HFFc6 (cell line): ENCODE measurements at places on chromosomes 7 and 10.

DNA sequence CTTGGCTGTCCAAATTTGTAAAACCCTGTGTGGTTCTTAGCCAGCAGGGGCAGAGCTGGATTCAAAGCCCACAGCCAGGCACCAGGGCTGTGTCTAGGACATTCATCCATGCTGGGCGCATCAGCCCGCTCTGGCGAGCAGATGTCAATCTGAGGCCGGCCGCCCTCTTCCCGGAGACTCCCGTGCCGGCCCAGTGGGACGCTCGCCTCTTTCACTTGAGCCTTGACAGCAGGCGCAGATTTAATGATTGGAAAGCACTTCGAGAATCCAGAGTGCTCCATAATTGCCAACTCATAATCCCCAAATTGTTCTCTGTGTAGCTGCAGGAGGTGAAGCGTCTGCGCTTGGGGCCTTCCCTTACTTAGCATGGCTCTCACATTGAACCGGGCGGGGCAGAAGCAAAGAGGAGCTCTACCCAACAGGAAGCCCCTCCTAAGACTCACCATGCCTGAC lies 36.7 kb downstream of the SLIT1 start:
- DNase-seq = no peak

GRCh38 chr10:26225322-26225721 lies 8.7 kb downstream of the GAD2 start:
- DNase-seq = no peak

DNA sequence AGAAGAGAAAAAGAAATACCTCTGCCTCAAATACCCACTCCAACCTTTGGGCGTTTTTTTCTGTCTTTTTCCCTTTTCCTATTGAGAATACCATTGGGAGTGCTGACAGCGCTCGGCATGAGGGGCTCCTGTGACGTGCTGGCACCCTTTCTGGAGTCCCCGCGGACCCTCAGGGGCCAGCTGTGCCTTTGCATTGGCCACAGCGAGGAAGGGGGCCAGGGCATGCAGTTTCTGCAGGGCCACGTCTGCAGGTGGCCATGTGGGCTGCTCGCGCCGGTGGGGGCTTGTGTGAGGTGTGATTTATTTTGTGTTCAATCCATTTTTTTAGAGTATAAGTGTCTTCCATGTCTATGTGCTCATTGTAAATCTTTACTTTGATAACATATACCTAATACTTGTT lies 57.4 kb downstream of the INPP5A start:
- no peak for DNase-seq

DNA sequence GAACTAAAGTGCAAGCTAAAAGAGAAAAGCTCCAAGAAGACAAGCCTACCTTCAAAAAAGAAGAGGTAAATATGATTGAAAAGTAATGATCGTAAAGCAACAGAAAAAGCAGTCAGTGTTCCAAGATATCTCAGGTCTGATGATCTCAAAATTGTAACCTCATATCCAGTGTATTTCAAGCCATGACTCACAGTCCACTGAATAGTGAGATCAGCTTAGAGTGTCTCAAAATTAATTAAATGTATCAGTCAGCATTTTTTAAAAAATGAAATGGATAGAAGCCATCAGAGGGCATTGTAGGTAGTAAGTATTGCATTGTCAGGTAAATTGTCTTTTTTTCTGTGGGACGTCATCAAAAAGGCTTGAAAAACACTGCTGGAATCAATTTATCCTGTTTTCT lies 50.6 kb upstream of the AGBL3 start:
- DNase-seq = no peak

DNA sequence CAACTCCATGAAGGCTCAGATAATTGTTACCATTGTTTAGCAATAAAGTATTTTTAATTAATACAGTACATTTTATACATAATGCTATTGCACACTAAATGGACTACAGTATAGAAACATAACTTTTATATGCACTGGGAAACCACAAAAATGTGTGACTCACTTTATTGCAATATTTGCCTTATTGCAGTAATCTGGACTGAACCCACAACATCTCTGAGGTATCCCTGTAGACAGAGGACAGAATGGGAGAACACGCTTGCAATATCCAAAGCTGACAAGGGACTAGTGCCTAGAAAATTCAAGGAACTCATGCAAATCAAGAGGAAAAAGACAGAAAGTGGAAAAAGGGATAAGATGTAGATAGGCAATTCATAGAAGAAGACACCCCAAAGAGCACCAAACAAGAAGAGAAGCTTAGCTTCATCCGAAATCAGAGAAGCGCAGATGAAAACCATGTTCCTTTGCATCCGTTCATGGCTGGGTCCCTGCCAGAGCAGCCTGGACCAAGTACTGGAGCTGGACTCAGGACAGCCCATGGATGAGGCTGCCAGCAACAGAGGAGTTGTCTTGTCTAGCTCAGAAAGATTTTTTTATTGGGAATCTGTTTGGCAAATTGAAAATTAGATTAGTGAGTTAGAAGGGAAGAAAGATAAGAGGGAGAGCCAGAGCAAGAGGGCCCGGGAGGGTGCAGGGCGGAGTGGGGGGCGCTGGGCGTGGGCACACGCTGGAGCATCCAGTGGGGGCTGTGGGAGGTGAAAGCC lies 16.0 kb upstream of the GALNTL5 start:
- DNase-seq = peak; percentile 63

DNA sequence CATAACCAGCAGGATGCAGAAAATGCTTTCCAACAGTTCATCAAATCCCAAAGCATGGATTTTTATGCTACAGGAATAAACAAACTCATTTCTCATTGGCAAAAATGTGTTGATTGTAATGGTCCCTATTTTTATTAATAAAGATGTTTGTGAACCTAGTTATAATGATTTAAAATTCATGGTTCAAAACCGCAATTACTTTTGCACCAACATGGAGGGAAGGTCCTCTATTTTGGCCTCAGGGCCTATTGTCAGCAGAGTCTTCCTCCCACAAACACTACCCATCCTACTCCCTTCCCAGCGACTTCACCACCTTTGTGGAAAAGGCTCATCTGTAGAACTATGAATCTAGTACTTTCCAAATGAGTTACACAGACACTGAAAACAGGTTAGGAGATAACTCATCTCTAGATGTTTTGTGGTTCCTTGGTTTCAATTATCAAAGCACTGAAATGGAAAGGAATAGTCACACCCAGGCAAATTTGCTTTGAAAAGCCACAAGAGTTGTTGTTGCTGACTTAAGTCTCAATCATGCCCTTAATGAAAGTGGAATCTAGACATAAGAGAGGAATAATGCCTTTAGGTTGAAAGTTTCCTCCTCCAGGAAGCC lies 59.4 kb upstream of the FRMD4A start:
- no peak for DNase-seq

DNA sequence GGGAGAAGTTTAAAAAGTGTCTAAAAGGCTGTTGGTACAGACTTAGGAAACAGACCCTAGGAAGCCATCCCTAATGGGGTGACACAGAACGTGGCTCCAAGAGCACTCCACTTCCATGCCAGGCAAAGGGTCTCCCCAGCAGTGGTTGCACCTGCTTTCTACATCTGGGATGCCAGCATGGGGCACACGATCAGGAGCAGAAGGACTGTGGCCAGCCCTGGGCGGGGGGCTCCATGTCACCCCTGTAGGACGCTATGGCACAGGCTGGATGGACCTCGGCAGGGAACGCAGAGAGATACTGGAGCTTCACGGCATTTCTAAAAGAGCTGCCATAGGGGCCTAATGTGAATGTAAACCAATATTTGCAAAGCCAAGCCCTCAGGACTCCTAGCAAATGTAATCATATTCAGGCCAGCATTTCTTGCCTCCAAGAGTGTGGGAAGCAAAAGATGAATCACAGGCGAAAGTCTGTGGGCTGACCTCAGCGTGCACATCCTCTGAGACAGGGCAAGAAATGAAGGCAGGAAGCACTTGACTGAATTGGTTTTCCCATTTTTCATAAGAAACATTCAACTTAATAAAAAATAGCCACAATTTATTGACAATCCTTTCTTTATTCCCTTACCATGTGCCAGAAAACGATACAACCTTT lies 93.9 kb downstream of the ATXN7L1 start:
- DNase-seq = peak; percentile 88

GRCh38 chr10:100746784-100747455 lies 1.5 kb downstream of the PAX2 start:
- DNase-seq = no peak

- no peak for DNase-seq
Observed at GRCh38 chr7:4739528-4739992, 35.9 kb upstream of the AP5Z1 start.

DNA sequence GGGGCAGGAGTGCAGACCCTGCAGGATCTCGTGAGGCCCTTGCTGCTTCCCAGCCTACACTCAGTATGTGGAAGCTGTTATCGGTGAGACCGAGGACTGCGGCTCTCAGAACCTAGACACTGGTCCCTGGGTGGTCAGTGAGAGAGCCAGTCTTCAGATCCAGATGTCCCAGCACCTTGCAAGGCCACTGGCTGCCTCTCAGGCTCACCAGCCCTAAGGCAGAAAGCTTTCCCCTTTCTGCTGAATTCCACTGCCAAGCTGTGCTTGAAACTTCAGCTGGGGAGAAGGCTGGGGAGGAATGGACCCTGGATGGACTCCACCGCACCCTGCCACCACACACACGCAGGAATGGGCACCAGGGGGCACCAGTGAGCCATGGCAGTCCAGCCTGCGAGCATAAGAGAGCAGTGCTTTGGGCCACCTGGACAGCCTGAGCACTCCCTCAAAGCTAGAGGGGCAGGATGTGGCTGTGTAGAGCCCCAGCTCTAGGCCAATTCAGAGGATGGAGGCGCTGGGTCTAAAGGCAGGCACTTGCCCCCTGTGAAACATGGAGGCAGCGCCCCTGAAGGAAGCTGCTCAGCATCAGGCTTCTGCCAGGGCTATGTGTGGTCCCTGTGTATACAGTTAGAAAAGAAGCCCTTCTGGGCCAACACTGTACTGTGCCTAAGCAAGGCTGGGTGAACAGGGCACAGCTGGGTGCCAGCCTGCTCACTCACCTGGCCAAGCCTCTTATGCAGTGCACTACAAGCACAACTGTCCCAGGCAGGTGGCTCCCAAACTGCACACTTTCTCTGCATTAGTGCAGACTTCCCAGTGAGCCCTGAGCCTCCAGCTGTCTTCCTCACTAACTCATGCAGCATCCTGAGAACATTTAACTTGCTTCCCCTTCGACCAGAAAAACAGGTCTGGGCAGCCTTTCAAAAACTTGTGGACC lies 21.6 kb downstream of the TMEM72 start:
- DNase-seq = peak; percentile 60

DNA sequence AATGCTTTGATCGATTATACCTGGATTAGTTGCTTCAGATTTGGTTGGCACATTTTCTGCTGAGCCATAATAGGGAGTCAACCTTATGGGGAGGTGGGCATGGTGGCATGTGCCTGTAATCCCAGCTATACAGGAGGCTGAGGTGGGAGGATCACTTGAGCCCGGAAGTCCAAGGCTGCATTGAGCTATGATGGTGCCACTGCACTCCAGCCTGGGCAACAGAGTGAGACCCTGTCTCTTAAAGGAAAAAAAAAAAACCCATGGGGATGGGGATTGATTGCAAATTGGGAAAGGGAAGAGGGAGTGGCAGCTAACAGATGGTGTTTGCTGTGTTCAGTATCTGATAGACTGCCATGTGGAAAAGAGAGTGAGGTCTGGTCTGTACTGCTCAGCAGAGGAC lies 11.1 kb downstream of the STK17A start:
- DNase-seq = no peak

DNA sequence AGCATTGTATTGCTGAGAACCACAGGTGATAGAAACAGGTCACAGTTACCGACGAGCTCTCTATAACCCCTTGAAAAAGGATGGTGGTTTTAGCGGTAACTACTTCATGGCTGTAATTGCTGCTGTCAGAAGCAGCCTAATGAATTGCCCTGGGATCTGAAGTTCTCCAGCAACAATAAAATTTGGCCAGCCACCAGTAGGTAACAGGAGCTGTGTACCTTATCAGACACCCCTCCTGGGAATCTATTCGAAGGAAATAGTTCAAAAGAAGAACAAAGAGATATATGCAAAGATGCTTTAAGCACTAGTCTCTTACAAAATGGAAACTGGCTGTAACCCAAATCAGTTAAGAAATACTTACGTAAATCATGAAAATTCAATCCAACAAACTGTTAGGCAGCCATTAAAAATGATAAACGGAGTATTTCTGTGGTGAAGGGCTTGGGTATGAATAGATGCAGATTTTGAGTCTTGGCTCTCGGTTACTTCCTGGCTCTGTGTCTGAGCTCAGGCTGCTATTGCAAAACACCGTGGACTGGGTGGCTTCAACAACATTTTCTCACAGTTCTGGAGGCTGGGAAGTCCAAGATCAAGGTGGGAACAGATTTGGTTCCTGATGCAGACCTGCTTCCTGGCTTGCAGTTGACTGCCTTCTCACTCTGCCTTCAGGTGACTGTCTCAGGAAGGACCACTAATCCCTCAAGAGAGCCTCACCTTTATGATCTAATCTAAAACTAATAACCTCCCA lies 1.6 kb downstream of the MSRB2 start:
- peak; percentile 20 for DNase-seq
